ENCODE measurements at places on chromosomes 1 and 21. TPM values are rescaled to one million over a fixed set of nuclear protein-coding genes. Genes with fewer than 3 reads are reported as not detected.

USP33 gene
- 53.9 TPM for total RNA-seq

KPRP gene
- not detected for total RNA-seq

SYCP1 gene
- not detected for total RNA-seq

SPRR1A gene
- not detected for total RNA-seq

AK5 gene
- 8.9 TPM for total RNA-seq

PTGER3 gene
- 0.18 TPM for total RNA-seq
